ENCODE measurements at places on chromosomes 7 and 10.

DNA sequence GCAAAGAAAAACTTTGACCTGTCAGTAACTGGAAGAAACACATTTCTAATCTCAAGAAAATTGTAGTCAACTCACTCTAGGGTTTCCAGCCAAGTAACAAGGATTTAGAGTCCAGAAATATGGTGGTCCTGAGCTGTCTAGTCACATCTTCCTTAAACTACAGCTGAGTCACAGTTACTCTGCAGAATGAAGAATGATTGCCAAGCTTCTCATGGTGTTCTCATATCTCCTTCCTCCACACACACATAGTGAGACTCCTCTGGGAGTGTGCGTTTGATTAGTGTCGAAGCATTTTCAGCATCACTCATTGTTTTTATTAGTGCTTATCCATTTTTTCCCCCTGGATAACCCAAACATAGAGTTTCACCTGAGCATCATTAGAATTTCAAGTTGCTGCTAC lies 93.1 kb upstream of the CXCL12 start:
- no peak for DNase-seq

GRCh38 chr7:66326501-66327215 lies 121.5 kb downstream of the TPST1 start:
- no peak for DNase-seq

- DNase-seq = no peak
These were observed 249.3 kb upstream of the PFKP start for GRCh38 chr10:2817940-2818636.

GRCh38 chr10:3757638-3758490 lies 27.1 kb downstream of the KLF6 start:
- DNase-seq = peak; percentile 91

- no peak for DNase-seq
These were observed 212.6 kb downstream of the WDR37 start for GRCh38 chr10:1268831-1269230.

GRCh38 chr7:4960363-4960762 lies 1.4 kb upstream of the MMD2 start:
- no peak for DNase-seq

GRCh38 chr10:131032329-131033165 lies 279.0 kb downstream of the TCERG1L start:
- DNase-seq = no peak

DNA sequence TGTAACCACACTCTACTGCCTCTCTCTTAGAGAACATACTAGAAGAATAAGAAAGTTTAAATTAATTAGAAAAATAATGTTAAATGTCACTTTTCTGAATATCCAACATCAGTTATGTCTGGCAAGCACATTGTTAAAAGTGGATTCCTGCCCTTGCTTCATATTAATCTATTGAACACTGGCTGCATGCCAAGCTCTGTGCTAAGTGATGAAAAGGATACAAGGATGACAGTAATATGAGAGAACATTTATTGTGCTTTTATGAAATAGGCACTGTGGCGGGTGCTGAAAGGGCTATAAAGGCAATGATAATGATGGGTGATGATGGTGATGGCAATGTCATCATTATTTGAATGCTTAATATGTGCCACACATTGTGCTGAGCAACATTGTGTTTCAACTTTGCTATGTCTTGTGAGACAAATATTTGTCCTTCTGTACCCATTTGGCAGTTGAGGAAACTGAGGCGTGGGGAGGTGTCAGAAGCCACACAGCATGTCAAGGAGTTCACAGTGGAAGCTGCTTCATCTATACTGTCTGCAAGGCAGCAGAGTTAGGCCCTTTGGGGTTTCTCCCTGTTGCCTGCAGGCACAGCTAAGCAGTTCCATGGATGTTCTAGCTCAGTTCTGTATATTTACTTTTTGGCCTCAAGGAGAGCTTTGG lies 64.2 kb upstream of the RAPGEF5 start:
- DNase-seq = no peak

All from activated CD4-positive, alpha-beta T cell treated with anti-CD3 and anti-CD28 coated beads, Interleukin-2, Interleukin-6, amounts not matched to agents 100 ng/mL and 50 ng/mL, durations not matched to agents 16 hours and 8 hours (primary cell).